Smooth muscle cell of the pulmonary artery (primary cell): ENCODE measurements at places on chromosomes 6 and 20. TPM values are rescaled to one million over a fixed set of nuclear protein-coding genes. Genes with fewer than 3 reads are reported as not detected.

The HLA-DQB1 gene
- not detected in 2 replicates for total RNA-seq

The CCR6 gene
- total RNA-seq = not detected in 2 replicates

The CNR1 gene
- 0.07 and 0.52 TPM in 2 replicates for total RNA-seq

The VIP gene
- 0.10 TPM in 1 of 2 replicates, not detected in the other for total RNA-seq

The RNF8 gene
- 15.0 and 15.9 TPM in 2 replicates for total RNA-seq

The TRAPPC3L gene
- 0.07 TPM in 1 of 2 replicates, not detected in the other for total RNA-seq

The NOTCH4 gene
- 0.65 and 0.96 TPM in 2 replicates for total RNA-seq

The VSTM2L gene
- total RNA-seq = 2.1 and 2.5 TPM in 2 replicates

The RAMACL gene
- 1.6 and 2.0 TPM in 2 replicates for total RNA-seq

The C6orf15 gene
- not detected in 2 replicates for total RNA-seq

The DYNLRB1 gene
- total RNA-seq = 79.5 and 112 TPM in 2 replicates
